ENCODE measurements at places on chromosomes 13 and 19.
A peak's percentile ranks its signal among the peaks of the same experiment; 100 is the strongest.

DNA sequence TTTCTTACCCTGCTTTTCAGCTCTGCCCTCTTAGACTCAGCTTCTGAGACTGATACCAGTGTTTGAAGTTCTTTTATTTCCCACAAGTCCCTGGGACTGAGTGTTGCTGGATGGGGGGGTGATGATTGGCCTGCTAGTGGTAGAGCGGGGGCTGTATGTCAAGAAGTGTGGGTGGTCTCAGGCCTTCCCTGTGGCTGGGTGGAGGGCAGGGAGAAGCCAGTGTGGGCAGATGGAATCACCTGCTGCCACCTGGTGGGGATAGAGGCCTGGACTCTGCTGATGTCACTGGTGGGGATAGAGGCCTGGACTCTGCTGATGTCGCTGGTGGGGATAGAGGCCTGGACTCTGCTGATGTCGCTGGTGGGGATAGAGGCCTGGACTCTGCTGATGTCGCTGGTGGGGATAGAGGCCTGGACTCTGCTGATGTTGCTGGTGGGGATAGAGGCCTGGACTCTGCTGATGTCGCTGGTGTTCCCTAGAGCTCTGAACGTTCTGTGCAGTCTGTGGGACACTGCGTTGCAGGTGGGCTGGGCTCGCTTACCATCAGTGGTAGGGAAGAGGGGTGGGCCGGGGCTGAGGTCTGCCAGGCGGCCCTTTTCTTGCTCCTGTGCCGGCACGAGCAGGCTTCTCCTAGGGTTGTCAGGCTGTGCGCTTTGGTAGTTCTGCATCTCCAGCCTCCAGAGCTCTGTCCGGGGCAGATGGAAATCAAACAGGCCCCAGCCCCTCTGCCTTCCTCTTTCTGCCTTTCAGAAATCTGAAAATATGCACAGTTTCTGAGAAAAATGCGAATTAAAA is 101.3 kb downstream of the ARHGEF7 start:
- DNase-seq, result peak; percentile 68

DNA sequence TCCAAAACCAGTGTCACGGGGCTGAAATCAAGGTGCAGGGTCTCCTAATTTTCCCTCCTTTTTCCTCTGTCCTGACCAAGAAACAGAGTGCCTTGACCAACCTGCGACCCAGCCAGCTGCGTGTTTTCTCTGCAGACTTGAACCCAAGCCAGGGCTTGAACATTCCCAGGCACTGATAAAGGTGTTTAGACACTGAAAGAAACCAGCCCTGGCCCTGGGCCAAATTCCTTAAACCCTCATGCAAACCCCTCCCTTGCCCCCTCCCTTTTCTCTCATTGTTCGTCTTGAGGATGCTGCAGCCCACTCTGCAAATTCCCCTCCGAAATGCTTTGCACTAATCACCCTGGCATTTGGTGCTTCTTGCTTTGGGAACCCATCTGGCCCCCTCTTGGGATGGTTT is 9.5 kb upstream of the FFAR2 start:
- no peak for DNase-seq

DNA sequence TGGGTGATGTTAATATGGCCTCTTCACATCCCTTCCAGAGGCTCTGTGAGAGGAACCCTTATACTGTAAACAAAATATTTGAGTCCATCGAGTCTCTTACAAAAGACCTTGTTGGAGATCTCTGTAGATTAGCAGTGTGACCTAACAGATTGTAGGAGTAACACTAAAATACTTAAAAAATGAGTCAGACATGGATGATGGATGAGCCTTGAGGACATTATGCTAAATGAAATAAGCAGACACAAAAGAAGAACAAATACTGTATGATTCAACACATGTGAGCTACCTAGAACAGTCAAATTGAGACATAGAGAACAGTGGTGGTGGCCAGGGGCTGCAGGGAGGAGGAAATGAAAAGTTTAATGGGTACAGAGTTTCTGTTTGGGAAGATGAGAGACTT is 152.2 kb upstream of the UBL3 start:
- no peak for DNase-seq

GRCh38 chr19:10290357-10290875 is 664 bp downstream of the ICAM5 start:
- peak; percentile 42 for DNase-seq

DNA sequence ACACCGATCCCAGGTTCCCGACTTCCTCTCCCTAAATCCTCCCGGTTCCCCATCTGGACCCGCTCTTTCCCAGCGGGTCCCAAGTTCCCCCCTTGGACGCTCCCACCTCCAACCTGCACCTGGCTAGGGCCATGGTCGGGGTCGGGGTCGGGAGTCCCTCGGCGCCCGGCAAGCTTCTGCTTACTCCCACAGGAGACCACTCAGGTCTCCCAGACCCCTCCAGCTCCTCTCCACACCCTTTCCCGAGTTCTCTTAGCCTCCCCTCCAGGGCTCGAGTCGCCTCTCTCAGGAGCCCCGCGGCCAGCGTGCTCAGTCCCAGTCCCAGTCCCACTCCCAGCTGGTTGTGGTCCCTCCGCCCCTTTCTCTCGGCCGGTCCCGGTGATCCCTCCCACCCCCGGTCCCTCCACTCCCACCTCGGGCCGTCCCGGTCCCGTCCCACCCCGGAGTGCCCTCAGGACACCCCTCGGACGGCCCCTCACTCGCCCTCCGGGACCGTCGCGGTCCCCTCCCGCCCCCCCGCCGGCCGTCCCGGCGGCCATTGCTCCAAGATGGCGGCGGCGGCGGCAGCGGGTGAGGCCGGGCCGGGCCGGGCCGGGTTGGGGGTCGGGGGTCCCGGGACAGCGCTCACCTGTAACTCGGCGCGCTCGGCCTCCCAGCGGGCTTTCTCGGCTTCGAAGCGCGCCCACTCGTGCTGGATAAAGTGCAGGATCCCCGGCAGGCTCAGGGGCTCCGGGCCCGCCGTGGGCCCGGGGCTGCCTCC is at the start of gene FKRP:
Gene FKRP (plus strand): TSS at position 537 of the 760 bp plus-strand sequence. CDS start 9,394 bp downstream, outside the sequence.
- peak; percentile 50 for DNase-seq

DNA sequence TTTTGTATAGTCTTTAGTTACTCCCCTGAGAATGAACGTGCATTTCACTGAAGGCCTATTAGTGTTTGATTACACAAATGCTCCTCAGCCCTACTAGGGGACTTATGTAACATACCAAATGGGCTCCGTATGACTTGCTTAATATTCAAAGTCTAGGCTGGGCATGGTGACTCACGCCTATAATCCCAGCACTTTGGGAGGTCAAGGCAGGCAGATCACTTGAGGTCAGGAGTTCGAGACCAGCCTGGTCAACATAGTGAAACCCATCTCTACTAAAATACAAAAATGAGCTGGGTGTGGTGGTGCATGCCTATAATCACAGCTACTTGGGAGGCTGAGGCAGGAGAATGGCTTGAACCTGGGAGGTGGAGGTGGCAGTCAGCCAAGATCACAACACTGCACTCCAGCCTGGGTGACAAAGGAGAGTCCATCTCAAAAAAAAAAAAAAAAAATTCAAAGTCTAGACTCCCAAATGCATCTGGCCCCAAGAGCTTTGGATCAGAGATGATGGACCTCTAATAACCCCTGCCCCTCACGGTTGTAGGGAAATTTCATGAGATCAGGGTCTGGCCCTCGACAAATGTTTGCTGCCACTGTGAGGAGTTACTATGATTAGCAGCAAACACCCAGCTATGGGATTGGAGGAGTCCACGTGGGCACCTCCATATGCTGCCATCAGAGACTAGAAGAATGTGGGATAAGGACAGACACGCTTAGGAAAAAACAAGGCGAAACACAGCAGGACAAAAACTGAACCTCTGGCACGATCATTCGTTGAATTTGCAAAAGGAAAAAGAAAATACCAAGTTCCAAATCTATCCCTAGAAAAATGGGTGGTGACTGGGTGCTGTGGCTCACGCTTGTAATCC is 4.6 kb downstream of the FBXO17 start:
- DNase-seq, result no peak

GRCh38 chr13:113776231-113777125 is 17.5 kb downstream of the TMEM255B start:
- no peak for DNase-seq

DNA sequence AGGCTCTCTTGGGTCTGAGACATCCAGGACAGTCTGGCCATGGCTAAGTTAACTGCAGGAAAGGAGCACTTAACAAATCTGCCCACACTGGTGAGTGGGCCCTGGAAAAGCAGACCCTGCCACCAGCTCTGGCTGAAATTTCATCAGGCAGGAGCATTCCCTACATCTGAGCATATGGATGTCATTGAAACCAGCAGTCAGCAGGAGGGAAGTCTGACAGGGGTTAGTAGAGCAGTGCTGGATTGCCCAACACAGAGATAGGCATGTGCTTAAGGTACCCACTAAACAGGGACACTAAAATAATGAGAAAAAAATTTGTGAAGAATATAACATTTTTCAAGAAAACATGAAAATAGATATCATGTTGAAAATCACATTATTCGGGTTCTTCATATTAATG is 13.6 kb upstream of the ACOD1 start:
- no peak for DNase-seq

- DNase-seq, result no peak
Measured at GRCh38 chr13:93364166-93364565, 137.6 kb downstream of the GPC6 start.

DNA sequence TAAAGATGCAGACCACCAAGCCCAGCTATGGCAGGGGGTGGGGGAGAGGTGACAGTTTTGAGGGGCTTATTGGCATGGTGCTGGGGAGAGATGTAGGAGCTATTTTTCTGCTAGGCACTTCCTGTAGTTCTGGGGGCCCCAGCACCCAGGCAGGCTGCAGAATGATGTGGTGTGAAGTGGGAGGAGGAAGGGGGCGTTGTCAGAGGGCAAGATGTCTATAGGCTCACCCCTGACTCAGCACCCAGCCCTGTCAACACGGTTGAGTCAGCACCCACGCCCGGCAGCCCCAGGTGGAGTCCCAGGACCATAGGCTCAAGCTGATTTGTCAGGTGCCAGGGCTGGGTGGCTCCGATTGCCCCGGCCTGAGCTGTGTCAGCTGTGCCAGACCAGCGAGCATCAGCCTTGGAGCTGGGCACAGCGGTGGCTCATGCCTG is 5.8 kb downstream of the KLF2 start:
- peak; percentile 98 for DNase-seq

DNA sequence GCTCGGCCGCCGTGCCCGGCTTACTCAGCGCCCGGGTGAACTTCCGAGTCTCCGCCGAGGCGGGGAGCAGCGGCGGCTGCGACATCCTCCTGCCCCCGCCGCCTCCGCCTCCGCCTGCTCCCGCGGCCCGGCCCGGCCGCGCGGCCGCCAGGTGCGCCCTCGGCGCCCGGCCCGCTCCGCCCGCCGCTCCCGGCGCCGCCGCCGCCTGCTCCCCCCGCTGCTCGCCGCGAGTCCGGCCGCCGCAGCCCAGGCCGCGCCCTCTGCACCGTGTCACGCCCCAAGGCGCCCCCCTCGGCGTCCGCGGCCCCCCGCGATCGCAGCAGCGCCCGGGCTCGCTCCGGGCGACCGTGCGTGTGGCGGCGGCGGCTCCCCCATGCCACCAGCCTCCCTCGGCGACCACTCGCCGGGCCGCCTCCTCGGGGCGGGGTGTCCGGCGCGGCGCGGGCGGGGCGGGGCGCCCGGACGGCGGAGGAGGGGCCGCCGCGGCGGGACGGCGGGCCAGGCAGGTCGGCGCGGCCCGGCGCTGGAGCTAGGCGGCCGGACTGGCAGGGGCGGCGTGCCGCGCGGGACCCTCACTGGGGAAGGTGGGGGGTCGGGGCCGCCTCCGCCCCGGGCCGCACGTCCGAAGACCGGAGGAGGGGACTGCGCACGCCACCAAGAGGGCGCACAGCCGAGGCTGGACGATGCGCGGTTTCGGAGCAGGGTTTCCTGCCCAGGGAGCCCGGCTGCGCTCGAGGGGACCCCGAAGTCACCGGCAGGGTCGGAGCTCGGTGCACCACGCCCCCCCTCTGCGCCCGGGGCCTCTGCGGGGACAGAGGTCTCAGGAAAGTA is 108.6 kb upstream of the DOCK9 start:
- peak; percentile 89 for DNase-seq

DNA sequence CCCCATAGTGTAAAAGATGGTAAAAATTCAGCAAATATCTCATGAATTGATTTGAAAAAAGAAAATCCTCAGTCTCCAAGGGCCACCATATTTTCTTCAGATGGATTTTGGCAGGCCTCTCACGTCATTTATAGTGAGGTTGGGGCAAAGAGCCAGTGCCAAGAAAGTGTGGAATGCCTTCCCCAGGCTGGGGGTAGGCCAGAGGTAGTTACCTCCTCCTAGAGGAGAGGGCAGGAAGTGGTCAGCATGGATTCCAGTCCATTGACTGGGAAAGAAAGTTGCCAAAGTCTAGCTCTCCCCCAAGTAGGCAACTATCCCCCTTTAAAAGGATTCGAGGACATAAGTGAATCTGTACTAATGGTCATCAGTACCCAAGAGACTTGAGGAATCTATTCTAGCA is 68.4 kb upstream of the KCTD4 start:
- DNase-seq, result no peak

- peak; percentile 78 for DNase-seq
Measured at GRCh38 chr13:30408319-30409101, 13.8 kb upstream of the UBE2L5 start.

GRCh38 chr19:40610396-40611064 is 9.4 kb downstream of the LTBP4 start:
- no peak for DNase-seq

GRCh38 chr13:21894703-21895699 is 224.1 kb downstream of the FGF9 start:
- no peak for DNase-seq

DNA sequence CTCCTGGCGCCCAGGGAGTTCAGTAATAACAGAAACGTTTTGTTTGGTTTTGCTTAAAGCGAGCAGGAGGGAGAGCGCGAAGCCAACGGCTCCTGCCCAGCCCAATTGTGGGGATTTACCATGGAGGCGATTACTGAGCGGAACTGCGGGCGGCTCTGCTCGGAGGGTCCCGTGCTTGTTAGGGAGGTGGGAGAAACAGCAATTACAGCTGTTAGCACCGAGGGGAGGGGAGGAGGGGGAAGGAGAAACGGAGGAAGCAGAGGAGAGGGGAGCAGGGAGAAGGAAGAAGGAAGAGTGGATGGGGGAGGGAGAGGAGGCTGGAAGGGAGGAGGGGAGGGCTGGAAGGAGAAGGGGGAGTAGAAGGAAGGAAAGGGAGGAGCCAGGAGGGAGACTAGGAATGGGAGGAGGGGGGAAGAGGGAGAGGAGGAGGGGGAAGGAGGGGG is 7.7 kb upstream of the ONECUT3 start:
- no peak for DNase-seq

DNA sequence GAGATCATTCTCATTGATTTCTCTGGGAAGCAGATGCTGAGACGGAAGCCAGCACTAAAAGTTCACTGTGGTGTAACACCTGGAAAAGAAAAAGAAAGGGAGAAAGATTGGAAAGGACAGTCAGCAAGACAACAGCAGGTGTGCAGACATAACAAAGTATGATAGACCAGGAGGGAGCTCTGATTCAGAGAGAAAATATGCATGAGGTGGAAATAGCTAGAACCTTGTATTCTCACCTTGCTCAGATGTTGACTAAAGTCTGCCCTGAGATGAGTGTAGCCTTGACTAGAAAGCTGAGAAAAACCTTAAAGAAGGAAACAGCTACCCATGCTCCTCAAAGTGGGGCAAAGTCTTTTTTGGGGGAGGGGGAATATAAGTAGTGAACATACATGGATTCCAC is 1711.8 kb downstream of the EFNB2 start:
- no peak for DNase-seq

GRCh38 chr13:99028890-99029289 is 51.0 kb upstream of the DOCK9 start:
- DNase-seq, result peak; percentile 33

GRCh38 chr19:8618751-8619150 is 8.2 kb upstream of the ADAMTS10 start:
- no peak for DNase-seq

- no peak for DNase-seq
Measured at GRCh38 chr13:23901365-23901764, 4.1 kb upstream of the C1QTNF9B start.

- no peak for DNase-seq
Measured at GRCh38 chr13:75818968-75819225, 182.8 kb downstream of the LMO7 start.

All from natural killer cell (primary cell).